HepG2 (cell line): ENCODE measurements at places on chromosomes 6 and 20. TPM values are rescaled to one million over a fixed set of nuclear protein-coding genes. Genes with fewer than 3 reads are reported as not detected.

The VGLL2 gene
- not detected in 2 replicates for total RNA-seq

The ENPP4 gene
- total RNA-seq: 0.34 and 0.38 TPM in 2 replicates

The CDH22 gene
- total RNA-seq: not detected in 2 replicates

The HLA-G gene
- 0.15 and 0.29 TPM in 2 replicates for total RNA-seq

The ADAM33 gene
- total RNA-seq: not detected in 2 replicates

The SGK1 gene
- total RNA-seq: 56.1 and 58.8 TPM in 2 replicates

The DNAH8 gene
- total RNA-seq: not detected in 2 replicates

The NCOA7 gene
- total RNA-seq: 13.6 and 24.3 TPM in 2 replicates

The PARD6B gene
- 22.2 and 26.6 TPM in 2 replicates for total RNA-seq

The TXLNB gene
- not detected in 2 replicates for total RNA-seq

The PRRT1 gene
- total RNA-seq: 0.11 and 0.64 TPM in 2 replicates

The KDM1B gene
- 13.2 and 22.1 TPM in 2 replicates for total RNA-seq

The SYCP2 gene
- 0.07 and 0.25 TPM in 2 replicates for total RNA-seq

The CLPSL2 gene
- total RNA-seq: not detected in 2 replicates

The MUC21 gene
- total RNA-seq: not detected in 2 replicates

The CSTF1 gene
- 70.9 and 105 TPM in 2 replicates for total RNA-seq

The PSMF1 gene
- 86.0 and 113 TPM in 2 replicates for total RNA-seq

The SPATS1 gene
- not detected in 2 replicates for total RNA-seq

The FAM50B gene
- total RNA-seq: not detected in 2 replicates

The PRPF6 gene
- 101 and 127 TPM in 2 replicates for total RNA-seq

The RNF39 gene
- 0.13 TPM in 2 replicates for total RNA-seq

The STK35 gene
- total RNA-seq: 29.8 and 34.9 TPM in 2 replicates

The GJA10 gene
- not detected in 2 replicates for total RNA-seq

The GCLC gene
- 84.6 and 96.9 TPM in 2 replicates for total RNA-seq
